ENCODE measurements at places on chromosomes 7 and 10.
A peak's percentile ranks its signal among the peaks of the same experiment; 100 is the strongest.

DNA sequence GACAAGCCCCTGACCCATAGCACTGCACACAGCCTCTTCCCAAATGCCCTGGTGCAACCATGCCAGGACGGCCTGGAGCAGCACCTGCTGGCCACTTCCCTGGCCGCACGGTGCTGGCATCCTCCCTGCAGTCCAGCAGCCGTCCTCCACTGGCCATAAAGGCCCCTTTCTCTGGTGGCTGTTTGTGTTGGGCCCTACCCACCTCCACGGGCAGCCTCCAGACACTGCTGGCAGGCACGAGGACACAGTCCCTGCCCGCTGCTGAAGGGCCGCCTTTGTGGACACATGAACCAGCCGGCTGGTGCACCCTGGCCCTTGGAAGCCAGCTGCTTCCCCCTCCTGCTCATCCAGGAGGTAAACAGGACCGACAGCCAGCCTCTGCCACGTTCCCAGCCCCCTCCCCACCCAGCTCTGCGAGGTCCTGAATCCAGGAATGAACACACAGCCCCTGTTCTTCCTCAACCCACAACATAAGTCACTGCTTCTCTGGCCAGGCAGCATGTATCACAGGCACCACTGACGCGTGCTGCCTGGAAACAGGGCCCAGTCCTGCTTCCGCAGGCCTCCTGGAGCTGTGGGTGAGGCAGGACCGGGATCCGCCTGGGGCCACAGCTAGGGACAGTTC is 43.8 kb downstream of the SPOCK2 start:
- no peak for DNase-seq

DNA sequence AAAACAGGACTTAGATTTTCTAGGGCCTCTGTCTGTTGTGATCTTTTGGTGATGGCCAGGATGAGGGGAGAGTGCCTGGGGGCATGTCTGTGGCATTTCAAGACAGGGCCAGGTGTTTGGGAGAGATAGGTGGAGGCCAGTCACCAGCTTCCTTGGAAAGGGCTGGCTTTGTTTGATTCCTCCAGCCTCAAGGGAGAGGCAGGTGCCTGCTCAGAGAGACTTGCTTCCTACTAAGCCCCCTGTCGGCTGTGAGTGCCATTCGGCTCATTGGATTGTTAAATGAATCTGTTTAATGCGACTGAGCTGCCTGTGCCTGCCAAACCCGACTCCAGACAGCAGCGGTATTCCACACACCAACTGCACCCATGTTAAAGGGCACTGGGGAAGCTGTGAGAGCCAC is 304.1 kb upstream of the COBL start:
- no peak for DNase-seq

- no peak for DNase-seq
These were observed 199.9 kb upstream of the GNAI1 start for GRCh38 chr7:79934727-79935126.

GRCh38 chr7:39102234-39102633 is 124.5 kb downstream of the POU6F2 start:
- DNase-seq: no peak

DNA sequence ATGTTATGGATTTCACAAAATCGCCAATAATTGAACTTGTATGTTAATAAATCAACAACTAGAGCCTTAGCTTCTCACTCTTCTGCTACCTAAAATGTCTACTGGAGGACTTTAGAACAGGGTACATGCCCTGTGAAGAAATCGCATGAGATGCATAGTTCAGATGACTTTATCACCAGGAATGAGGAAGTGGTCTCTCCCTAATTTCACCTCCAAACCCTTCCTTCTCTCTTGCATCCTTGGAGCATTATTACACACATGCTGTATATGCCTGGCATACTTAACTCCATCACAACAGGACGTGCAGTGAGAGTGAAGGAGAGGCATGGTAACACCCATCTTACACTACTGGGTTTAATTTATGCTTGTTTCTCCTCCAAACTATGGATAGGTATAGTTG is 27.8 kb downstream of the RHEB start:
- no peak for DNase-seq

DNA sequence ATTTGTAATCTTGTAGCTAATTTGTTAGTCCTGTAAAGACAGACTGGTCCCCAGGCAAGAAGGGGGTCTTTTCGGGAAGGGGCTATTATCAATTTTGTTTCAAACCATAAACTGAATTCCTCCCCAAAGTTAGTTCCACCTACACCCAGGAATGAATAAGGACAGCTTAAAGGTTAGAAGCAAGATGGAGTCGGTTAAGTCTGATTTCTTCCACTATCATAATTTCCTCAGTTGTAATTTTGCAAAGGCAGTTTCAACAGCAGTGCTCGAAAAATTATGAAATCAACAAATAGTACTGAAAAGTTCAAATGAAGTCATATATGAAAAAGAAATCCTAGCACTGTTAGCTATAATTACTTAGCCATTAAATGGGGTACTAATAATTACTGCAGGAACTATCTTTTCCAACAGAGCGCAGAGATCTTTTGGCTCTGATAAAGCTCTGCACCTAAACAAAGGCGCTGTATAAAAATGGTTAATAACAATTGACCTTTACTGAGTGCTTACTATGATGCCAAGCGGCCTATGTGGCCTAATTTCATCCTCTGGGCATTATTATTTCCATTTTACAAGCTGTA is 756 bp upstream of the SEC24C start:
- DNase-seq: no peak

DNA sequence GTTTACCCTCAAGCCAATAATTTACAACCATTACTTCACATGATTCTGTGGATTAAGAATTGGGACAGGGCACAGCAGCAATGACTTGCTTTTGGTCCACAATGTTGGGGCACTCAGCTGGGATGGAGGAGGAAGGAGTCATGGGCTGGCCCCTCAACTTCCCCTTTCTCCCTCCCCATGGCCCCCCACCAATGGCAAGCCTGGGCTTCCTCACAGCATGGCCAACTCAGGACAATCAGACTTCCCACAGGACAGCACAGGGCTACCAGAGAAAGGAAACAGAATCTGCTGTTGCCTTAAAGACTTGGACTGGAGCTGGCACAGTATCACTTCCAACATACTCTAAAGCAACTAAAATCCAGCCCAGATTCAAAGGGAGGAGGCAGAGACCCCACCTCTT is 160.7 kb downstream of the PTPN20 start:
- DNase-seq: no peak

DNA sequence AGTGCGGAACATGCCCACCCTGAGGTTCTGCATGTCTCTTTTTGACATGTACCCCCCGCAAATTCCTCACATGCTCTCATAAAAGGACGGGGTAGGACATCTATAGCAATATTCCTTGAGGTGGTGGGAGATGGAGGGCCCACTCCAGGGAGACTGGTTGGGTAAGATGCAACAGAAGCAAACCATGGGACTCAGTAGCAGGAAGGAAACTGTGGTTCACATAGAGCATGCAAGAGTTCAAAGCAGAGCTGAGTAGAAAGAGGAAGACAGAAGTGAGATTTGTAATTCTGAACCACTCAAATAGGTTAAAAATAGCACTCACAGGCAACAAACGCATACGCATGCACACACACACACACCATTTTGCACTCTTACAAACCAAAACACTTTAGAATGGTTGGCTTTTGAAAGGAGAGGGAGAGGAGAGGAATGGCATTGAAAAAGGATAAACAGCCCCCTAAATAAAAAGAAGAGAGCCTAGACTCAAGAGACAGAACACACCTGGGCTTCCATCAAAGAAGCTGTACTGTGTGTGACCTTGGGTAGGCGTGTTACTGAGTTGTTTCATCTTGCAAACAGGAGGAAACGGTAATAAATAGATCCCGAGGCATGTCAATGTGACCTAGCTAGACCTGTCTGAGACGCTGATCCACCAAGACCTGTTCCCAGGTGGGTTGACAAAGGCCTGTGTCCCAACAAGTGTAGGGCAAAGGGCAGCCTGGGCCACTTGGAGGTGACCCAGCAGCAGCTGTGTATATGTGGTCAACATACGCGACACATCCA is 77.6 kb upstream of the LRRC4 start:
- DNase-seq: peak; percentile 25

GRCh38 chr10:128068398-128069285 is 57.6 kb downstream of the MKI67 start:
- no peak for DNase-seq

DNA sequence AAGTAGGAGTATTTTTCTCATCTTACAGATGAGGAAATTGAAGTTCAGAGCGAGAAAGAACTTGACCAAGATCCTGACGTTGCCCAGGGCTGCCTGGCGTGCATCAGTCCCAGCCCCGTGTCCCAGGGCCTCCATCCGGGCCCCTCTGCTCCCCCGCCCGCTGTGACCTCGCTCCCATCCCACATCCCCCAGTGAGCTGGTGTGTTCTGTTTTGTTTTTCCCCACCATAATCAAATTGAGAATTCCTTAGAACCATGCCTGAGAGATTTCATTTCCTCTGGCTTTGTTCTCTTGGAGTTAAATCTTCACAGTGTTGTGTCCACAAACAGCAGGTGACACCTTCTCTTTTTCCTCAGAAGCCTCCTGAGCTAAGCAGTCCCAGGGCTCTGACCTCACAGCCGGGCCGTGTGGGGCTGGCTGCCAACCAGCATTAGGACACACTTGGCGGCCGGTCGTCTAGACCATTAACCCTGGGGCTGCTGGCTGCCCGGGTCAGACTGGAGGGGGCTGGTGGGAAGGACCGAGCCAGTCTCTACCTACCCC is 44.3 kb downstream of the PFKP start:
- no peak for DNase-seq

- no peak for DNase-seq
These were observed 9.9 kb downstream of the PTPRE start for GRCh38 chr10:127916826-127917225.

DNA sequence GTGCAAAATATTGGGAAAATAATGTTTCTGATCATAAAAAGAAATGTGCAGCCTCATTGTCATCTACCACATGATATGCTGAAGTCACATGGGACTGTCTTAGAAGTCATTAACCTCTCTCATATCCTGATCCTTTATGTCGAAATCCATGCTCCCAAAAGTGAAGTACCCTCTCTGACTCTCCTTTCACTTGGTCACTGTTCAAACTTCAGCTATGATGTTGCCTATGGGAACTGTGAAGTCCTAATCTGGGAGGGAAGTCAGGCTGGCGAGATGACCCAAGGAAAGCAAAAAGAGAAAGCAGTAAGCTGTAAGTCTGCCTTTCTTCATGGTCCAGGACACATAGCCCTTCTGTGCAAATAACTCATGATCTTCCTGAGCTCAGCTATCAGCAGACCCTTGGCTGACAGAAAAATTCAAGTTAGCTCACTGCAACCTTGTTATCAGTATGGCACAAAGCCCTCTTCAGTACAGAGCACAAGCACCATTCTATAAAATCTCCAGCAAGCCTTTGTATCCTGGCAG is 29.5 kb downstream of the WASL start:
- DNase-seq: no peak

GRCh38 chr10:3761904-3762303 is 23.1 kb downstream of the KLF6 start:
- no peak for DNase-seq

GRCh38 chr7:73342645-73343044 is 14.7 kb downstream of the FKBP6 start:
- no peak for DNase-seq

GRCh38 chr7:50436133-50436806 is 13.9 kb downstream of the FIGNL1 start:
- no peak for DNase-seq

DNA sequence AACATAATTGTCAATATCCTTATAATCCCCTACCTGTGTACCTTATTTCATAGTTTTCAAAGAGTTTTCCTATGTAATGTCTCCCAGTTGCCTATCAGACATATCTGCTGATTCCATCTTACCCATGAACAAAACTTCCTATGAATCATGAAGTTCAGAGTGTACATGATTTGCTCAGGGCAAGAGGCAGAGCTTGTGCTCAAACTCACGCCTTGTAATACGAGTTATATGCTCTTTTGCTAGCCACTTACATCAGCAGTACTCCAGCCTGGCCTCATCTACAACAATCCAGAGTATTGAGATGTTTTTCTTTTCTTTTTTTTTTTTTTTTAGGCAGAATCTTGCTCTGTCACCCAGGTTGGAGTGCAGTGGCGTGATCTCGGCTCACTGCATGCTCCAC is 11.8 kb downstream of the PKD2L1 start:
- DNase-seq: no peak

GRCh38 chr10:103917302-103918052 is 507 bp downstream of the STN1 start:
- peak; percentile 13 for DNase-seq

DNA sequence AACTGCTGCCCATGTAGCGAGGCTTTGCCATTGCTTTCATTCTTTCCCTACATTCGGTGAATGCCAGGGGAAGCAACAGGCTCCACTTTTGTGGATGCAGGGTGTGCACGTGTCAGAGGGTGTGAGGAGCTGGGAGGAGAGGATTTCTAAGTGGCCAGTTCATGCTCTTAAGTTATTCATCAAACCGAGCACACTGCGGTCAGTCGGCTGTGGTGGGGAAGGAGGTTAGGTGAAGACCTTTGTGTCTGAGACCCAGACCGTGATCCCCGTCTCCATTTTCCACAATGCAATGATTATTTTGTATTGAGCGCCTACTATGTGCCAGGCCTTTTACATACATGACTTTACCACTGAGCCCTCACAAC is 438.6 kb upstream of the GALNT17 start:
- no peak for DNase-seq

GRCh38 chr7:155953781-155954549 is 141.7 kb upstream of the SHH start:
- DNase-seq: no peak

GRCh38 chr7:45026984-45027773 is 27.2 kb downstream of the CCM2 start:
- peak; percentile 87 for DNase-seq

DNA sequence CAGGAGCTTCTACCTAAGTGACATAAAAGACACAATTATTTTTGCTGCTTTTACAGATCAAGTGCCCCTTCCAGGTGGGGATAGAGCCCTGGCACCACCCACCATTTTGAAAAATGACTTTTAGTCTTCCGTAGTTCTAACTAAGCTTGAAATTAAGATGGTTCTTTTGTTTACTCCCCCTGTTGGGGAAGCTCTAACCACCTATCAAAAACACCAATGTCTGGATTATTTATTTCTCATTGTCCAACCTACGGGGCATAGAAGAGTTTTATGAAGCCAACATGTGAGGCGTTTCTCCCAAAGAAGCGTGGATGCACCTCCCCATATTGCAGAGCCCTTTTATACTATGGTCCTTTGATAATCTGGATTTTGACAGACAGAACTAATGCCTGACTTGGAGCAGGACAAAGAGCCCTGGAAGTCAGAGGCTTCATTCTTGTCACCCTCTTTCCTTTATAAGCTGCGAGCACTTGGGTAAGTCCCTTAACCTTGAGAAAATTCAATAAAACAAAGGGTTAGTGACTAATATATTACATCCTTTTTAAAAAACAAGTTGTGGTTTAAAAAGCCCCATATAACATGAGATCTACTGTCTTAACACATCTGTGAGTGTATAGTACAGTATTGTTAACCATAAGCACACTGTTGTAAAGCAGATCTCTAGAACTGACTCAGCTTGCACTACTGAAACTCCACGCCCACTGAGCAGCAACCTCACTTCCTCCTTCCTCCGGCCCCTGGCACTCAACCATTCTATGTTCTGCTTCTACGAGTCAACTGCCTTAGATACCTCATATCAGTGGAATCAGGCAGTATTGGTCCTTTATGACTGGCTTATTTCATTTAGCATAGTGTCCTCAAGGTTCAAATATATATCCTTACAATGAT is 67.5 kb downstream of the ATXN7L1 start:
- DNase-seq: peak; percentile 81
